ENCODE measurements at places on chromosomes 12 and 14.

DNA sequence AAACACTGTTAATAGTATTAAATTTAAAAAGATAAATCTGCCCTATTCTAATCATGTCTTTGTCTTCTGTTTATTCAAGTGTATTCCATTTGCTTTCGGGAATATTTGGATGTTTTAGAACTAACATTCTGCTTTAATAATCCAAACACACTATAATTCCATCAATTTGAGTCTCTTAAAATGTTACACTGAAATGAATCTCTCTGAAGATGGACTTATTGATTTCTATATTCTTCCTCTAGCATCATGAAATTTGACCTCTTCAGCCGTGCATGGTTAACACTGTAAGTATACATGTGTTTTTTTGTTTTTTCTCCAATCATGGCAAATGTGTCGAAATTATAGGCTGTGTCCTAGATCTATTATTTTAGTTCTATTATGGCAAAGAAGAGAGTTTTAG is 339.2 kb downstream of the ACSS3 start:
- DNase-seq, result no peak

DNA sequence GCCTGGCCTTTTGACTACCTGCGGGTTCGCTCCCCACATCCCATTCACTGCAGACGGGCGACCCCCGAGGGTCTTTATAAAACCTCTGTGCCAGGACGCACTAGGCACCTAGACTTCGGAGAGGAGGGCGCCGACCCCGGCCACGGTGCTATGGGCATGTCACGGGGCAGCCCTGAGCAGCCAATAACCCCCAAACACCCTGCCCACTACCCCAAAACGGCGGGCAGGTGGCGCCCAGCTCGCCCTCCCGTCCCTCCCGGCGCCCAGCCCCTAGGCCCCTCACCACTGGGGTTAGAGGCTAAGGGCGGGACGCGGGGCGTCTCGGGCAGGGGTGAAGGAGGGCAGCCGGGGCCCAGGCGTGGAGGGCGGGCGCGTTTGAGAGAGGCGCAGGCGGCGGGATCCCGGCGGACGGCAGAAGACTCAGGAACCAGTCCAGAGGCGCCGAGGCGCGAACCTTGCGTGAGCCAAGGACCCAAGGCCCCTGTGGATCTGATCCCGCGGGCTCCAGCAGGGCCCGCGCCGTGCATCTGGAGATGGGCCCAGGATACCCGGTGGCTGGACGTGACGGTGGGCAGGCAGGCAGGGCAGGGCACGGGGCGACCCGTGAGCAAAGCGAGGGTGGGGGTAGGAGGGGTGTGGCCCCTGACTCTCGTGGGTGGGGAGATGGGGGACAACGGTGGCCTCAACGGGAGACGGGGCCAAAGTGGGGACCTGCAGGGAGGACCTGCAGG is 11.1 kb downstream of the KRT85 start:
- no peak for DNase-seq

- peak; percentile 1 for DNase-seq
These were observed 41.9 kb downstream of the ATP23 start for GRCh38 chr12:57983146-57983857.

- no peak for DNase-seq
These were observed 186.5 kb downstream of the PHETA1 start for GRCh38 chr12:111182382-111182781.

GRCh38 chr12:118541934-118542333 is 165.6 kb downstream of the SUDS3 start:
- no peak for DNase-seq

- no peak for DNase-seq
These were observed 110.4 kb downstream of the SMOC1 start for GRCh38 chr14:69989622-69990021.

GRCh38 chr14:22824711-22825359 is 4.9 kb upstream of the MRPL52 start:
- no peak for DNase-seq

DNA sequence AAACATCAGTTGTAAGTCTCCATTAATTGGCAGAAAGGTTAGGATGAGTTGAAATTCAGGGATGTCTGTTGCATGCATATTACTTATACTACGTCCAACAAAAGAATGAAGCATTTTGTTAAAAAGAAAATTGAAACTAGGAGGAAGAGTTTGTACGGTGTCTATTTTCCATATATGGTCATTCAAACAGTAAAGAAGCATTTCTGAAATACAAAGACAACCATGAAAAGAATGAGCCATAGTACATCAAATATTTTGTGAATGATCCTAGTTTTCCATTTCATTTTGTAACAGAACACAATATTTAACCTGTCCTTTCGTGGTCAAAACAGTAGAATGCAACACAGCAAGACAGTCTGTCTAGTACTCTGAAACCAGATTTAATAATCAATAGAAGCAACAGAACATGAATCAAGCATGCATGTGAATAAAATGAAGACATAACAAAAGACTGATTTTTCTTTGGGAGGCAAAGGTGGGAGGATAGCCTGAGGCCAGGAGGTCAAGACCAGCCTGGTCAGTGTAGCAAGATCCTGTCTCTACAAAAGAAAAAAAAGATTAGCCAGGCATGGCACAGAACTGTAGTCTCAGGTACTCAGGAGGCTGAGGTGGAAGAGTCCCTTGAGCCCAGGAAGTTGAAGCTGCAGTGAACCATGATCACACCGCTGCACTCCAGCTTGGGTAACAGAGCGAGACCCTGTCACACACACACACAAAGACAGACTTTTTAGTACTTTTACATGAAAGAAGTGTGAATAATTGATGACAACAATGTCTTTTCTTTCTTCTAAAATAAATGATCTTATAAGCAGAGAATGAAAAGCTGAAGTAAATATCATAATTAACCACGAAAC is 156.0 kb downstream of the LRIG3 start:
- DNase-seq, result no peak

GRCh38 chr14:70711451-70711850 is 69.7 kb downstream of the TTC9 start:
- DNase-seq, result no peak

DNA sequence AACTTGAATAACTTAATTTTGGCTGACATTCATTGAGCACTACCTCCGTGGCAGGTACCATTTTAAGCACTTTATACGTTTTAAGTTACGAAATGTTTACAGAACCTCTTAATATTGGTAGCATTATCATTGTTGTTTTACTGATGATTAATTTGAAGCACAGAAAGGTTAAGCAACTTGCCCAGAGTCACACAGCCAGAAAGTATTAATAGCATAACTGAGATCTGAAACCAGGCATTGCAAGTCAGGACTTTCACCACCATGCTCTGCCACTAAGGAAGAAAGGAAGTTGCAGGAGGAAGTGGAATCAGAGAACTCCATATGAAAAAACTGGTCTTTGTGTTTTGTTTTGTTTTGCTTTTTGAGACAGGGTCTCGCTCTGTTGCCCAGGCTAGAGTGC is 28.2 kb upstream of the BCAT1 start:
- DNase-seq, result no peak

DNA sequence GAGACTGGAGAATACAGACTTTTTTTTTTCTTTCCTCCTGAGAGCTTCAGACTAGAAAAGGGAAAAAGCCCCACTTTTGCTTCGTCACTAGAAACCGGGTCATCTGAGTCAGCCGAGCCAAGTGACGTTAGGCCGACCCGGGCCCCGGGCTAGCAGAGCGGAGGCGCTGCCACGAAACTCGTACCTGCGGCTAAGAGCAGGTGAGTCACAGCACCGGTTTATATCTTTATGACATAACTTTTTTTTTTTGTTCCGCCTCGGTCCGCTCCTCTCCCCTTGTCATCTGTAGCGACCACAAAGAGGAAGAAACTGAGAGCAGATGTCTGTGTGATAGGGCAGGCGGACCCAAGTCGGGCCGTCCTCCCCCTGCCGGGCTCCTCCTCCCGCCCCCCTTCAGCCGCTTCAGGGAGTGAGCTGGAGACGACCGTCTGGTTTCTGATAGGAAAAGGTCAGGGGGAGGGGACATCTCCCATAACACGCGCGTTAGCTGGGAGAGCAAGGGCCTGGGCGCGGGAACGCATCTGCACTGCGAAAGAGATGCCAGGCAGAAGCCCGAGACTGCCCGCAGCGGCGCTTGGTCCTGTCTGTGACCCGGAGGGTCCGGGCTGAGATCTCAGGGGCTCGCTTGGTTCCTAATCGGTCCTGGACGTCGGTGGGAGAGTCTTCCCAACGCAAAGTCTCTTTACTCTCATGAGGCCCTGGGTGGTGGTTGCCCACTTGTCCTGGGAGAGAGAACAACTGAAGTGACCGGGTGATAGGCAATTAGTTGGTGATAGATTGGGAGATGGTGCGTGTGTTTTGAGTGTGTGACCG is 586 bp downstream of the TTC6 start:
- DNase-seq, result peak; percentile 77

- DNase-seq, result no peak
These were observed 16.6 kb downstream of the FBXW8 start for GRCh38 chr12:116927244-116927940.

- DNase-seq, result no peak
These were observed 740.2 kb upstream of the NOVA1 start for GRCh38 chr14:27338012-27338411.

GRCh38 chr14:38074081-38074480 is 133.6 kb upstream of the SSTR1 start:
- no peak for DNase-seq

- peak; percentile 32 for DNase-seq
These were observed 12.5 kb upstream of the INF2 start for GRCh38 chr14:104676694-104677511.

GRCh38 chr12:57329219-57329618 is 78.2 kb upstream of the STAC3 start:
- DNase-seq, result no peak

DNA sequence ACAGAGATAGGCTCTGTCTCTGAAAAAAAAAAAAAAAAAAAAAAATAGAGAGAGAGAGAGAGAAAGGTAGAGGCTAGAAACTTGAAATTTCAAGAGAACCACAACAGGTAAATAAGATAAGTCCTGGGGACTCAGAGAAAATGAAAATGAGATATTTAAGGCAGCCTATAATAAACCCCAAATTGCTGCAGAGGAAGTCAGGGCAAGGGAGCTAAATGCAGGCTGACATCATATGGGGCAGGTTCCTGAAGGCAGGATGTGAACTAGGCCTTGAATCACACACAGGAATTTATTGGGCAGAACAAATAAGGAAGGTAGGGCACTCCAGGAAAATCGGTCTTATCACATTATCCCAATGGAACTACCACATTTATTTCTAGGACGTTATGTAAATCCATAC is 54.9 kb upstream of the NUDT4 start:
- DNase-seq, result no peak

DNA sequence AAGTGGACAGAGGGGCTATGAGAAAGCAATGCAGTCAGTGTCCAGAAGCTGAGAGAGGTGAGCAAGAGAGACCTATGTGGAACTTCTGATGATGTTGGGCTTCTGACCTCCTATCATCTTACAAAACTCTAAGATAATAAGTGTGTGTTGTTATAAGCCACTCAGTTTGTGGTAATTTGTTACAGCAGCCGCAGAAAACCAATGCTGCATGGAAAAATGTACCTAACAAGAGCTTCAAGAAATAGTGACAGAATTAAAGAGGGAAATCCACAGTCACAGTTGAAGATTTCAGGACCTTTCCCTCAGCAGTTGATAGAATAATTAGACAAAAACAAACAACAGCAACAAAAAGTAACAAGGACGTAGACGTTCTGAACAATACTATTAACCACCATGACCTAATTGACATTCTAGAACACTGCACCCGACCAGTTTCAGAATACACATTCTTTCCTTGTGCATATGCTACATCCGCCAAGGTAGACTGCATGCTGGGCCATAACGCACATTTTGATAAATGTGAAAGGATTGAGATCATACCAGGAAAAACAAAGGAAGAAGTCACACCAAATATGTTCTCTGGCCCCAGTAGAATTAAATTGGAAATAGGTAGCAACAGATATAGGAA is 1.8 kb upstream of the EVL start:
- DNase-seq, result no peak

DNA sequence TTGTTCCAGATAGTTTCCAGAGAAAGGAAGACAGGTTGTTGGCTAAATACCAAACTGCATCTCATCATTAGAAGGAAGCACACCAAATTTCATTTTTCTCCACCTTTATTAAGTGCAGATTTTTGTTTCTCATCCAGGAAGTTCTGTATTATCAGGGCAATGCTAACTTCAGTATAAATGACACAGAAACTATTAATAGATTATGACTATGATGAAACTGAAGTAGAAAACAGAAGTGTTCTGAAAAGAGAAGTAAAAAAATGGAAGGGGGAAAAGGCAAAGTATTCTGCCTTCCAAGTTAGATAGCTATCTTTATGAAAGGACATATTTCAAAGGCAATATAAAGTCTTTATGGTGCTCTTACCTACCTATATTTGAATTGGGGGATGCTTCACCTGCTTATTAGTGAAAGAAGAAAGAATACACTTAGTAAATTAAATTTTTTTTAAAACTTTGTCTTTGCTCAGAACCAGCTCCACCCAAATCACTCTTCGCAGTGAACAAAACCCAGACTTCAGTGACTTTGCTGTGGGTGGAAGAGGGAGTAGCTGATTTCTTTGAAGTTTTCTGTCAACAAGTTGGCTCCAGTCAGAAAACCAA is 223.9 kb downstream of the PTPRO start:
- DNase-seq, result no peak

DNA sequence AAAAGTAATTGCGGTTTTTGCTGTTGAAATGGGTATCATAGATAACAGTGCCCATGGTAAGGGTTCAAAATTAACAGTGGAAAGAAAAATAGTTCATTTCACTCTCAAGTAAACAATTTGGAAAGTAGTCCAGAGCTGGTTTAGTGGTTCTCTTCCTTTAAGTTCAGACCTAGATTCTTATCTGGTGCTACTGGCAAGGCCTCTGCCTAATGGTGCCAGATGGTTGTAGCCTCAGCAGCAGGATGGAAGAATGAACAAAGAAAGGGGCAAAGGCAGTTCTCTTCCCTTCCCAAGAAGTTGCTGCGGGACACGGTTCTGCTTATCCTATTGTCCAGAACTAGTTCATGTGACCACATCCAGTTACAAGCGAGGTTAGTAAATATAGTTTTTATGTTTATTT is 10.5 kb downstream of the ARG2 start:
- DNase-seq, result no peak

DNA sequence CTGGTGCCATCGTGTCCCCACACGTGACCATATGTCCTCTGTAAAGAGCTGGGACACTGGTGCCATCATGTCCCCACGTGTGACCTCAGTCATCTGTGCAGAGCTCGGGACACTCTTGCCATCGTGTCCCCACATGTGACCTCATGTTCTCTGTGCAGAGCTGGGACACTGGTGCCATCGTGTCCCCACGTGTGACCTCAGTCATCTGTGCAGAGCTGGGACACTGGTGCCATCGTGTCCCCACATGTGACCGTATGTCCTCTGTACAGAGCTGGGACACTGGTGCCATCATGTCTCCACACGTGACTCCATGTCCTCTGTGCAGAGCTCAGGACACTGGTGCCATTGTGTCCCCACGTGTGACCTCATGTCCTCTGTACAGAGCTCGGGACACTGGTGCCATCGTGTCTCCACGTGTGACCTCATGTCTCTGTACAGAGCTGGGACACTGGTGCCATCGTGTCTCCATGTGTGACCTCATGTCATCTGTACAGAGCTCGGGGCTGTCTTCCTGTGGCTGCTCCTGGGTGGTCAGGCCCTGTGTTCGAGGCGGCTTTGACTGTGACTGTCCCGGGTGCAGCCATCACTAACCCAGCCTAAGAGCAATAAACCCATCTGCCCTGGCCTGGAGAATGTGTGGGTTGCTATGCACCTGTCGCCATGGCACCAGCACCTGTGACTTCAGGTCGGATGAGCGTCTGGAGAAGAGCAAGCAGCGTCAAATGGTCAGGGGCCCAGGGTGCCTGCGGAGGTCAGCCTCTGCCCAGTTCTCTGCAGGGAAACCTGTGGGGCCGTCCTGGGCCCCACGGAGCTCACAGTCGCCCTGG is 334.4 kb downstream of the ADGRD1 start:
- DNase-seq, result no peak

- no peak for DNase-seq
These were observed 81.8 kb downstream of the NOS1 start for GRCh38 chr12:117279606-117280005.

- DNase-seq, result no peak
These were observed 253.1 kb downstream of the ANO2 start for GRCh38 chr12:5691943-5692342.

Measured in stimulated activated CD4-positive, alpha-beta T cell treated with anti-CD3 and anti-CD28 coated beads, TNF-alpha, amount 100 ng/mL, for 24 hours (primary cell).